ENCODE measurements at places on chromosomes 1 and 21.

DNA sequence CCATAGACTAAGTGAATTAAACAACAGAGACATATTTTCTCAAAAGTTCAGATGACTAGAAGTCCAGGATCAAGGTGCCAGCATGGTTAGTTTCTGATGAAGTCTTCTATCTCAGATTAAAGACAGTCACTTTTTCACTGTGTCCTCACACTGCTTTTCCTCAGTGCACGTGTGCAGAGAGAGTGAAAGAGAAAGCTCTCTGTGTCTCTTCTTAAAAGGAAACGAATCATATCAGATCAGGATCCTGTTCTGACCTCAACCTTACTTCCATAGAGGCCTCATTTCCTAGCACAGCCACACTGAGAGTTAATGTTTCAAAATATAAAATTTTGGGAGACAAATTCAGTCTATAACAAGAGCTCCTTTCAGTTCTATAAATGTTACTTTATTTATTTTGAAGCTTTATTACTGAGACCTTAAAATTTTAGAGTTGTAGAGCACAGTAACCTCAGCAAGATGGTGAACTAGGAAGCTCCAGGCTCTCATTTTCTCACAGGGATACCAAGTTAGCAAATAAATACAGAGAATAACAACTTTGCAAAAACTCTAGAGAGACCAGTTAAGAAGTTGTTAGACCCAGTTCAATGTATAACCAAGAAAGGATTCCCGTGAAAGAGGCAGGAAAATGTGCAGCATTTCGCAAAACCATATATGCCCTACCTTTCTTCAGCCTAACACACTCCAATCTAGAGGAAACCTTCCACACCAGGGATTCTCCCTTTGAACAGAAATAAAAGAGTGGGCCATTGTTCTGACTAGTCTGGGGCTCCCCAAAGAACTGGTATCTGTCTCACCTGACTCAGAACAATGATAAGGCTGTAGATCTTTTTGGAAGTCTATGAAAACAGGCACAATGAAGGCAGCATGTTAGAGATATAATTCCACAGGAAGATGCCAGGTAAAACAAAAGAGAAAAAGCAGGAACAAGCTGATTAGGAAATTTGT is 372.2 kb downstream of the MRPL39 start:
- no peak for DNase-seq

DNA sequence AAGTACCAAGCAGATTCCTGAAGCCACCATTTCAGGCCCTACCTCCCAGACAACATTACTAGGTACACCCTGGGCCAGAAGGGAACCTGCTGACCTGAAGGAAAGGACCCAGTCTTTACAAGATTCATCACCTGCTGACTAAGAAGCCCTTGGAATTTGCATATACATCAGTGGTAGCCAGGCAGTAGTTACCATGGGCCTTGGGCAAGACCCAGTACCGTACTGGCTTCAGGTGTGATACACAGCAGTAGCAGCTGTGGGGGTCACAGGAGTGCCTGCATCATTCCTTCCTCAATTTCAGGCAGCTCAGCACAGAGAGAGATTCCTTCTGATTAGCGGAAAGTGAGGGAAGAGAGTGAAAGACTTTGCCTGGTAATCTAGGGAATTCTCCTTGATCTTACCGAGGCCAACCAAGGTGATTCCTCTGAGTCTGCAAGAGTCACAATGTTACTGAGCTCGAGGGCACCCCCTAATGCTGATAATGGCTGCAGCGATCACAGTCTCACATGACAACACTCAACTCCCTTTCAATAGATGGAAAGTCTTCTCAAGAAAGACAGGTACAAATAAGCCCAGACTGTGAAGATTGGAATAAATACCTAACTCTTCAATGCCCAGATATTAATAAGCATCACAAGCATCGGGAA is 22.0 kb upstream of the UHMK1 start:
- no peak for DNase-seq

GRCh38 chr1:203362720-203363025 is 11.8 kb upstream of the FMOD start:
- DNase-seq = no peak

DNA sequence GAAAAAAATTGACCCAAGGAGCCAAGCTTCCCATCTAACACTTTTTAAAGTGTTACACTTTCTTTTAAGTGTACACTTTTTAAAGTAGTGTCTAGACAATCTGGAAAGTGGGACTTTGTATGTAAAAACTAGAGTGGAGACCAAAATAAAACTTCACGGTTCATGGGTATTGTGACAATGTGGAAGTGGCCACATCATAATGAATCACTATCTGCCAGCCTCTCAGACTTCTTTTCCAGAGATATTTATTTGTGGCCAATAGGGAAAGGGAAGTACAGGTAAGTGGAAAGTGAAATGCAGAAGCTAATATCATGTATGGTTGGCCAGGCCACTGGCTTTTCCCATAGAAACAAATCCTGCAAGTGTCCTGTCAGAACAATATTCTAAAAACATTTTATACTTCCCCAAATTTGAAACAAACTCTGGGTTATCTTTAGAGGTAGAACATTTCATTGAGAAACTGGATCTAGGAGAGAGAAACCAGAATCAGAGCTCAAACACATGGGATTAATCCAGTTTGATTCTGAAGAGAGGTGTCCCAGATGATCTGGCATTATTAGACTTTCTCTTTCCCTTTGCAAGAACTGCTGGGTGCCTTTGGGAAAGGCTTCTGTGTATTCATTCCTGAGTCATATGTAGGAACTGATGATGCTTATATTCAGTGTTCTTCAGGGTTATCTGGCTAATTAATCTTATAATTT is 2.0 kb downstream of the TNFSF18 start:
- DNase-seq = no peak

DNA sequence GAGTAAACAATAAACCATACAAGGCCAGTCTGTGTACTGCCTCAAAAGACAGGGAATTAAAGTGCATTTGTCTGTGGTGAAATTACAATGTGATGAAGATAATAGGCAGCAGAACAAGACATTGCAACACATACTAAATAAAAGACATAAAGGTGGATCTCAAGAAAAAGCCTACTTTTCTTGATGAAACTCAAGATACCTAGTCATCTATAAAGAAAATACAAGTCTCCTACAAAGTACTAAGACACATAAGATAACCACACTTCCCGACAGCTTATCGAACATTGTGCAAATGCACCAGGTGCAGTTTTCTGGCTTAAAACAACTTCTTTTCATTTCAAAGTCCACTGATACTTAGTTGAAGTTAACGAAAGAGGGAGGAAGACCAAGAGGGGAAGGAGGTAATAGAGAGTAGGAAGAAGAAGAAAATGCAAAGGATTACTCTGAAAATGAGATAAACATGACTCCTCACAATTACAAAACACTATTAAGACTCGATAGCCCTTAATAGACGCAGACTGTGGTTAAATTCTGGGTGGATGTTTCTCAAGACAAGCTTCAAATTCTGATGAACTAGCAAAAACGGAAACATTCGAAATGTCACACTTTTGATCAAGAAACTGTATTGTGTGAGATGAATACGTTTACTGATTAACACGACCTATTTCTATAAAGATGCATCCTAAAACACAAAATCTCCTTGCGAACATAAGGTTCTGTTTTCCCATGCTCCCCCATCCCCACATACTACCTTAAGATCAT is 2.0 kb downstream of the HNRNPR start:
- DNase-seq = no peak

- no peak for DNase-seq
These were observed 186.7 kb downstream of the TM2D1 start for GRCh38 chr1:61538228-61538627.

GRCh38 chr1:164950541-164950986 is 391.6 kb downstream of the PBX1 start:
- DNase-seq = no peak
